ENCODE measurements at places on chromosomes 6 and 20.

DNA sequence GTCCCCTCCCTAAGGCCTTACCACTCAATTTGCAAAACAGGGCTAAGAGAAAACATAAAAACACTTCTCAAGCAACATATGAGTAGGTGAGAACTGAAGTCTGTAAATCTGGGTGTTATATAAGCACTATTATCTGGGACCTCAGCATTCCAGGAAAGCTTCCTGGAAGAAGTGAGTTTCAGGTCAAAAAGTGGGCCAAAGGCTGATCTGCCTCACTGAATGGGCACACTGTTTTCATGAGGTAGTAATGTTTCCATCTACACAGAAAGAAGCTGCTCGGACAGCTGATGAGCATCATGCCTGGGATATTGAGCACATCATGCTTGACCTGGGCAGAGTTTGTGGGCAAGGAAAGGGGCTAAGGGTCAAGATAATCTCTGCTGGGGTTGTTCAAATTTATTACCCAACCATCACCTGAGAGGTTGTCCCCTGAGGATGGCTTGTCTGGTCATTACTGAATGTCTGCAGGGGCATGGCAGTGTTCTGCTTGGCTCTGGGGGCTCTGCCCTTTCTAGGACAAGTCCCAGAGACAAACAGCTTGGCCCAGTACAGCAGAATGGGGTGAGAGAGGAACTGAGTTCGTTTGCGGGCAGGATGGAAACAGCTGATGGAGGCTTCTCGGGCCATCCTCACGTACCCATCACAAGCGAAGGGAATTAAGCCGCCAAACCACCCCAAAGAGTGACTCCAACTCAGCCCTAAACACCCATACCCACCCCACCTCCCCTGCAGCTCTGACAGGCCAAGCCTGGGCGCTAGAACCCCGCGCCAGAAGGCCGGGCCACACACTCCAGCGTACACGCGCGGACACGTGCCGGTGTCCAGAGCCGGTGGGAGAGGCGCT is 1.2 kb upstream of the SYNJ2 start:
- DNase-seq: no peak

GRCh38 chr20:19688031-19688806 is 69.8 kb upstream of the RIN2 start:
- DNase-seq: no peak

DNA sequence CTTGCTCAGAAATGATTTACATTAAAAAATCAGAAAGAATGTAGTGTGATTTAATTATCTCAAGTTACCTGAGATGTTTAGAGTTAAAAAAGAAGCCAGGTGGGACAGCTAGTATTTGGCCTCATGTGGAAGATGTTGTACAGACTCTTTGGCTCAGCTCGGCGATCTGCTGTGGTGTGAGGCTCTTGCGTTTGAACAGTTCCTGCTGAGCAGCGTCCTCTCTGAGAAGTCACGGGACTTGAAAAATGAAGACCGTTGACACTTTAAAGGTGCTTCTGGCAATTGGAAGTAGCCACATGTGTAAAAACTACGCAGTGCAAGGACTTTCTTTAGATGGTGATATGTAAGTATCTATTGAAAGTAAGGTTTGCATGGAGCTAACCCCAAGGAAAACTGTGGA is 169.0 kb downstream of the BACH2 start:
- DNase-seq: no peak

- DNase-seq: no peak
Measured at GRCh38 chr6:142444376-142444775, 142.6 kb downstream of the ADGRG6 start.

DNA sequence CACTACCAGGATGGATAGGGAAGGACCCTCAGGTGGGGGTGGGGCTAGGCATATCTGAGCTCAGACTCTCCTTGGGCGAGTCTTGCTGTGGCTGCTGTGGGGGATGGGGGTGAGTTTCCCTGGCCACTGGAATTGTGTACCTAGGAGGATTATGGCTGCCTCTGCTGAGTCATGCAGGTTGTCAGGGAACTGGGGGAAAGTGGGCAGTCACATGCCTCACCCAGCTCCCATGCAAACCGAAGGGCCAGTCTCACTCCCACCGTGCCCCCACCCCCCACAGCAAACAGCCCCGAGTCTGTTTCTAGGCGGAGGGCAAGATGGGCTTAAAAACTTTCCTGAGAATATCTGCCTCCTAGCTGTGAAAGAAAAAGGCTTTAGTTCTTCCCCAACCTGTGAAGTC is 210.3 kb upstream of the FERMT1 start:
- DNase-seq: no peak

GRCh38 chr6:95576218-95576997 is 927 bp upstream of the MANEA start:
- no peak for DNase-seq

GRCh38 chr6:14732844-14733757 is 512.8 kb upstream of the JARID2 start:
- no peak for DNase-seq

DNA sequence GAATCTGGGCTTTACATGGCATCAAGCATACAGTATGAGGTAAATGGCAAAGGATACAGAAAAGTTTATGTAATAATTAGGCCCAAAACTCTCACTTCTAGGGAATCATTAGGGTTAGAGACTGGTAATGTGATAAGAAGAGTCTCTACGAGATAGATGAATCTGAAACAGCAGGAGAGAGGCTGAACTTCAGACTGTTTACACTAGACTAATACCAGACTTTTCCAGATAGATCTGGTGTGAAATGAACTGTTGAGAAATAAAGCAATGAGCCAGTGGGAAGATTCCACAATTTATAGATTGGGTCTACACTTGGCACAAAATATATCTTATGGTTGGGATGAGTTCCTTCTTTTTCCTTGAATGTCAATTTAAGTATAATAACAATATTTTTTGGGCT is 134.3 kb downstream of the MAN1A1 start:
- DNase-seq: no peak

DNA sequence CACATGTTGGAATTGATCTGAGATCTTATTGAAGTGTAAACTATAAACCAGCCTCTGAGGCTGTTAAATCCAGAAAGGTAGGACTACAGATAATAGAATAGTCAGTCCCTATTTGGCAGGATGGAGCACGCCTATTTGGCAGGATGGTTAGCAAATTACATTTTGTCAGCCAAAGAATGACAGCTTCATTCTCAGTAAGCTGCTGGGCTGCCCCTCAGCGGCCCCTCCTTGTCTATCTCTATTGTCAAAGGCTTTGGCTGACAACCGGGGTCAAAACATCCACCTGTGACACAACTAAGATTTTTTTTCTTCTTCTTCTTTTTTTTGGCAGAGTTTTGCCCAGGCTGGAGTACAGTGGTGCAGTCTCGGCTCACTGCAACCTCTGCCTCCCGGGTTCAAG is 123.4 kb upstream of the ECI2 start:
- no peak for DNase-seq

DNA sequence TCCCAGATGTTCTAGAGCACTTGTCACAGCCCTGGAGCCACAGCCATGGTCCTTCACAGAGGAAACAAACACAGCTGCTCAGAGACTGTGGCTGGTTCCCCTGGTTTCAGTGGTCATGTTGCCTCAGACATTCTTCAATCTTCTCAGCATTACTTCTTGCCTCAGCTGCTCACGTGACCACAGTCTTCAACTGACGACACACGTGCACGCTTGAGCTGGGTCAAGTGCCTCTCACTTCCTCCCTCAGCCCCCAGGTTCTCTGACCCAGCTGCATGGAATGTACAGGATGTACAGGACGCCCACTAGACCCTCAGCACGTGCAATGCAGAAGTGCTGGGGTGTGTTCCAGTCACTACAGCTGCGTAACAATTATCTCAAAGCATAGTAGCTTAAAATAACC is 159.8 kb upstream of the GGTLC1 start:
- no peak for DNase-seq

GRCh38 chr6:12944001-12944400 is 227.4 kb downstream of the PHACTR1 start:
- DNase-seq: no peak

DNA sequence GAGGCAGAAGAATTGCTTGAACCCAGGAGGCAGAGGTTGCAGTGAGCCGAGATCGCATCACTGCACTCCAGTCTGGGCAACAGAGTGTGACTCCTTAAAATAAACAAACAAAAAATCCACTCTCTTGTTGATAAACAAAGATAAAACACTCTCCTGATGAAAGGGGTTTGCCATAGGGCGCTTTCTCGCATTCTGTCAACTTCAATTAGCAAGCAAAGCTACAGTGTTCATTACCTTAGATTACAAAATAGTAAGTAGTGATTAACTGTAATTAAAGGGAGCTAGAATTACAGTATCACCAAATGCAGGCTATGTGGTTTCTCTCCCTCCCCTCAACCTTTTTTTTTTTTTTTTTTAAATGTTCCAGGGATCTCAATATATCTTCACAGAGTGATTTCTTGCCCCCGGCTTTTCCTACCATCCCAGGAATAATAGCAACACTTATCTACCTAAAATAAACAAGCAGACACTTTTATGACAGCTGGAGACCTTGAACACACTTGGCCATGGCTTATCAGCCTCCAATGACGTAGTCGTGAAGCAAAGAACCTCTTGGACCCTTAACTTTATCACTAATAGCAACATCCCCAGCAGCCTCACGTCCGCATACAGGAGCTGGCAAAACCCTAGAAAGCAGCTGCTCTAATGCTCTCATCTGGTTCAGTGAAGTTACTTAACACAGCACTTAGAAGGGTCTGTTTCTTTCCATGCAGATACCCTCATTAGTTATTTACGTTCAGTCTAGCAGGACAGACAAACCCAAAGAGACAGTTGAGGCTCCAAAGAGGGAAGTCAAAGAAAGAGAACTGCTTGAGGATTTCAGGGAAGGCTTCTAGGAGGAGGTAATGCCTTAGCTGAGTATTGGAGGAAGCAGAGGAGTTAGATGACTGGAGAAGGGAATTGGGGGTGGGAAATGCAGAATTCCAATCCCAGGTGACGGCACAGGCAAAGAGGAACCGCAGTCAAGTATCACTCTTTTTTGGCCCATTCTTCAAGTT is 37.9 kb upstream of the NEDD9 start:
- no peak for DNase-seq

DNA sequence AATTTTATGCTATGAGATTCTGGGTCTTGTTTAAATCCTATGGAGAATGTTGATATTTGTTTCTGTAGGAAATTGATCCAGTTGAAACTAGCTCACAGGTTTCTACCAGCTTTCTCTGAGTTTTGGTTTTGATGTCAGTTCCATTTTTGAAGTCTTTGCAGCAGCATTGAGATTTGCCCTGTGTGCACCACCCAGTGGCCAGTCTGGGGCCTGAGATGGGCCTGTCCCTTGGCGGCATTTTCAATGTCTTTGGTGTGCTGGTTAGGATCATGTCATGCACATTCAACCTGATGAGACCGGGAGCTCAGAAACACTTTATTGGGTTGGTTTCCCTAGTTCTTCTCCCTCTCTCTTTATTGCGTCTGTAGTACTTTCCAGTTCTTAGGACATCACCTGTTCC is 395.2 kb upstream of the MAP3K7 start:
- DNase-seq: no peak

- no peak for DNase-seq
Measured at GRCh38 chr6:16524380-16524707, 236.9 kb downstream of the ATXN1 start.

DNA sequence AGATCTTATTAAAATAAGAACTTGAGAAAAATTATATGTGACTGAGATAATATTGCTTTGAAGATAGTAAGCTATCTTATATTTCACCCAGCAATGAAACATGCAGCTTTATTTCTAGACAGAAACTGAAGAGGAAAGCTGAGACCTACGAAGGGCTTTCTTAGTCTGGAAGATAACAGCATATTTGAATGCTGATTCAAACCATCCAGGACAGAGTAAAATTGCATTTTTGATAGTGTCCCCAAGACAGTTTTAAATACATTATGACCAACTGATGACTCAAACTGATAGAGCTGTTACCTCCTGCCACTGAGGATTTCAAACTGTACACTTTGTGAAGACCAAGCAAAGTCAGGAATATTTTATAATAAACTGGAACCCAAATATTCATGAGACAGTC is 409.6 kb downstream of the GRIK2 start:
- DNase-seq: no peak

DNA sequence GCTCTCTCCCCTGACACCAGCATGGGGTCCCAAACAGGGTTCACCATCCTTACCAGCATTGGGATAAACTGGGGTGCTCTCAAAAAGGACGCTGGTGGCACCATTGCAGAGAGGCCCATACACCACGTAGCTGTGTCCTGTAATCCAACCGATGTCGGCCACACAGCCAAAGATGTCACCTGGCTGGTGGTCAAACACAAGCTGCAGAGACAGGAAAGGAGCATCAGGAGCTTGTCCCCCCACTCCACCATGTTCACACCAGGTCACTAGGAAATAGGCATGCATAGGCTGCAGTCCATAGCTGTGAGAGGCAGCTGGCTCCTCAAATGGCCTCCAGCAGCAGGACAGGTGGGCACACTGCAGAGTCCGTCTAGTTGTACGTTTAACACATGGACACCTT is 28.8 kb upstream of the APMAP start:
- DNase-seq: no peak

DNA sequence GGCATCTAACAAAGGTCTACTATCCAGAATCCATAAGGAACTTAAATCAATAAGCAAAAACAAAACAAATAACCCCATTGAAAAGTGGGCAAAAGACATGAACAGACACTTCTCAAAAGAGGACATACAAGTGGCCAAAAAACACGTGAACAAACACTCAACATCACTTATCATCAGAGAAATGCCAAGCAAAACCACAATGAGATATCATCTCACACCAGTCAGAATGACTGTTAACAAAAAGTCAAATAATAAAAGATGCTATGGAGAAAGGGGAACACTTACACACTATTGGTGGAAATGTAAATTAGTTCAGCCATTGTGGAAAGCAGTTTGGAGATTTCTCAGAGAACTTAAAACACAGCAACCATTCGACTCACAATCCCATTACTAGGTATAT is 19.4 kb upstream of the VNN1 start:
- no peak for DNase-seq

- no peak for DNase-seq
Measured at GRCh38 chr6:68642081-68642480, 7.0 kb downstream of the ADGRB3 start.

- no peak for DNase-seq
Measured at GRCh38 chr20:23546435-23547144, 21.7 kb downstream of the CST9L start.

All from effector memory CD4-positive, alpha-beta T cell (primary cell).